ENCODE measurements at places on chromosomes 6 and 20.
A peak's percentile ranks its signal among the peaks of the same experiment; 100 is the strongest.

- DNase-seq, result peak; percentile 79
These were observed 179.2 kb upstream of the BMP2 start for GRCh38 chr20:6588296-6588695.

GRCh38 chr6:84606860-84607259 lies 157.5 kb downstream of the TBX18 start:
- no peak for DNase-seq

DNA sequence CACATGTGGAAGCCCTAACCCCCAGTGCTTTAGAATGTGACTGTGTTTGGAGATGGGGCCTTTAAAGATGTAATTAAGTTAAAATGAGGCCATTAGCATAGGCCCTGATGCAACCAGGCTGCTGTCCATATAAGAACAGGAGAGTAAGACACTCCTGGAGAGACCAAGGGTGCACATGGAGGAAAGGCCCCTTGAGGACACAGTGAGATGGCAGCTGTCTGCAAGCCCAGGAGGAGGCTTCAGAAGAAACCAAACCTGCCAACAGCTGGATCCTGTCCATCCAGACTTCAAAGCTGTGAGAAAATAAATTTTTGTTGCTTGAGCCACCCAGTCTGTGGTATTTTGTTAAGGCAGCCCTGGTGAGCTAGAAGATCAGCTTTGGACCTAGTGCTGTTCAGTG lies 16.8 kb upstream of the SNRPB2 start:
- no peak for DNase-seq

DNA sequence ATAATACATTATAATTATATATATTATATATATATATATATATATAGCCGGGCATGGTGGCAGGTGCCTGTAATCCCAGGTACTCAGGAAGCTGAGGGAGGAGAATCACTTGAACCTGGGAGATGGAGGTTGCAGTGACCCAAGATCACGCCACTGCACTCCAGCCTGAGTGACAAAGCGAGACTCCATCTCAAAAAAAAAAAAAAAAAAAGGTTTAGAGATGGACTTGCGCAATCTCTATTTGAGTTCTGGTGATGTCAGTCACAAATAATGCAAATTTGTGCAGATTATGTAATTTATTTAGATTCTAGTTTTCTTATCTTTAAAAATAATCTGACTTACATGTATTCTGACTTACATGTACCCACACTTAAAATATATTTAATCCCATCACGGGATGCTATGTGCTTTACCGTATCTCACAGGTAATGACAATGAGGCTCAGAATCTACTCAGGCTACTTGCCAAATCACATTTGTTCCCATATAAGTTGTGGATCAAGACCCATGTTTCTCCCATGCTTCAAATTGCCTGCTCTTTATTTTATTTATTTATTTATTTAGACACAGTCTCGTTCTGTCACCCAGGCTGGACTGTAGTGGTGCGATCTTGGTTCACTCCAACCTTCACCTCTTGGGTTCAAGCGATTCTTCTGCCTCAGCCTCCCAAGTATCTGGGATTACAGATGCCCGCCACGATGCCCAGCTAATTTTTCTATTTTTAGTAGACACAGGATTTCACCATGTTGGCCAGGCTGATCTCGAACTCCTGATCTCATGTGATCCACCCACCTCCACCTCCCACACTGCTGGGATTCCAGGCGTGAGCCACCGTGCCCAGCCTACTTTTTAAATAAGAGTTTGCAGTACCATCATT lies 7.6 kb upstream of the UST start:
- DNase-seq, result no peak

DNA sequence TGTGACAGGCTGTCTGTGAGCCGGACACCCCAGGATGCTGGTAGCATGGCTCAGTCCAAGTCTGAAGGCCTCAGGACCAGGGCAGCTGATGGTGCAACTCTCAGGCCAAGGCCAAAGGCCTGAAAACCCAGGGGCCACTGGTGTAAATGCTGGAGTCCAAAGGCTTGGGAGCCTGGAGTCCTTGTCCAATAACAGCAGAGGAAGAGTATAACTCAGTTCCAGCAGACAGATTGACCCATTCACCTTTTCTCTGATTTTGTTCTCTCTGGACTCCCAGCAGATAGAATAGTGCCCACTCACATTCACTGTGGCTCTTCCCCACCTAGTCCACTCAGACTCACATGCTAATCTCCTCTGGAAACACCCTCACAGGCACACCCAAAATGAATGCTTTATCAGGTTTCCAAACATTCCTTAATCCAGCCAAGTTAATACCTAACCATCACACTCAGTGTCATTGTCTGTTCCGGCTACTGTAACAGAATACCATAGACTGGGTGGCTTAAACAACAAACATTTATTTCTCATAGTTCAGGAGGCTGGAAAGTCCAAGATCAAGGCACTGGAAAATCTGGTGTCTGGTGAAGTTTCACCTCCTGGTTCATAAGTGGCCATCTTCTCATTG lies 5.0 kb upstream of the TRAF3IP2 start:
- DNase-seq, result no peak

GRCh38 chr6:169168302-169168630 lies 85.4 kb downstream of the THBS2 start:
- no peak for DNase-seq

GRCh38 chr6:34982424-34982852 lies 93.4 kb downstream of the ANKS1A start:
- no peak for DNase-seq

DNA sequence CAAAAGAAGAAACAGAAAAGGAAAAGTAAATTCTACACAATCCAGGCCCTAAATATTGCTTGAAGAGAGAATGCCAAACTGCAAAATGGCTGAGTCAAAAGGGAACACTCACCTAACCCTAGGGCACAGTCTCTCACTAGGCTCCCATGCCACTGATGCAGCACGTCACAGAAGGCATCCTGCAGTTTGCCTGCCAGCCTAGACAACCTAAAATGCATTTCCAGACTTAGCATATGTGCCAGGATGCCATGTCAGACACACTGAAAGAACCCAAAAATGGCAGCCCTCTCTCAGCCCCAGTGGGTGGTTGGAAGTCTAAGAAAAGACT lies 10.6 kb upstream of the SIRPD start:
- no peak for DNase-seq

DNA sequence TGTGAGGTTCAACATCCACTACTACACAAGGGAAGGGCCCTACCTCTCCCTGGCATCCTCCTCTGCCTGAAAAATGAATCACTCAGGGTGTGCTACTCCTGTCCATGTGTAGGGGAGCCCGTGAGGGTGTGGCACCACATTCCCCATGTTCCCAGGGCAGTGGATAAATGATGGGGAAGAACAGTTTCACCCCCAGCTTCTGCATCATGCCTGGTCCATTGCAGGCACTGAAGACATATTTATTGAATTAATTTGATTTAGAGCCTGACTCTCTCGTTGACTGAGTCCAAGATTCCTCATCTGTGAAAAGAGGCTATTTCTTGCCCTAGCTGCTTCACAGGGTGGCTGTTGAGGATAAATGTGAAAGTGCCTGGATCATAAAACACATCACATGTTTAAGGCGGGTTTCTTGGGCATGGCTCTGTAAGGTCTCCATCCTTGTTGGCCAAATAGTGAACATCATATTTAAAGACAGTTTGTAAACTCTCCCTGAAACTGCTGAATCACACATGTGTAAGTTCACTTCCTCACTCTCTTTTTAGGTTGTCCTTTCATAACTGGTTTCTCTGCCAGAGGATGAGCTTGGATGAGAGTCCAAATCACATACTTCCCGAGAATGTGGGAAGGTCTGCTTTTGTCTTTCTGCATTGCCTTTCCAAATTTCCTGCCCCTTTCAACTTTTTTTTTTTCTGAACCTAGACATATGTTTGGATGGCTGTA lies 79.7 kb upstream of the FYN start:
- DNase-seq, result peak; percentile 45

GRCh38 chr6:160331753-160332152 lies 16.4 kb upstream of the SLC22A3 start:
- no peak for DNase-seq

GRCh38 chr6:52603000-52603795 lies 26.3 kb upstream of the TRAM2 start:
- DNase-seq, result no peak
